ENCODE measurements at places on chromosomes 2 and 18.

DNA sequence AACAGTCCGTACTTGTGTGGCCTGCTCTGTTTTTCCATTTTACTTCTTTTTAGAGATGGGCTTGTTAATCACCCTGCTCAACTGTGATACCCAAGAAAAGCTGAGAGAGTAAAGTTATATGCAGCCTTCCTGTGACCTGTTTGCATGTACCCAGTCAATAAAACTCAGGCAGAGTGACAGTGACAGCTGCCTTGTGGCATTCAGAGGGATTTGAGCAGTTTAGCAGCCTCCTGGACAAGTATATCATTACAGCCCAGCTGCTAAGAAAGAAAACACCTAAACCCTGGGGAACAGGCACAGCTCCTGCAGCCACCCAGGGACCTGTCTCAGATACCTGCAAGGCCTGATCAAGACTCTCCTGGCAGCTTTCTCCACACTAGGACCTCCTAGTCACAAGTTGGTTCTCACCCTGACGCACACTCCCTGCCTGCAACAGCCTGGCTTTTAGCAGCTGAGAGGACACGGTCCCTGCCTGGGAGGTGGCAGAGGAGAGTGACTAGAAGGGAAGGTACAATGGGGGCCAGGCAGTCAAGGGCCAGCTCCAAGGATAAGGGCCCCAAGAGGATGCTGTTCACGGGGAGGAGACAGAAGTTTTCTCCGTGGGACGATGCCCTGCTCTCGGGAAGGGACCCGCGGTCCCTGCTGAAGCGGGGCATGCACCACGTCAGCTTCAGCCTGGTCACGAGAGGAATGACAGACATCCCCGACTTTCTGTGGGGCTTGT, at the start of gene LRRC30:
LRRC30 (plus strand) TSS at position 464 of the 724 bp plus-strand sequence; CDS start at position 514, 50 bp downstream.
- DNase-seq: no peak

GRCh38 chr18:70373042-70373519, 84.2 kb downstream of the SOCS6 start:
- no peak for DNase-seq

- DNase-seq: no peak
Measured at GRCh38 chr18:2139691-2140090, 431.6 kb downstream of the METTL4 start.

- DNase-seq: no peak
Measured at GRCh38 chr2:172964511-172965139, 111.0 kb upstream of the MAP3K20 start.

- DNase-seq: no peak
Measured at GRCh38 chr2:102282678-102283091, 28.7 kb upstream of the IL1RL1 start.

DNA sequence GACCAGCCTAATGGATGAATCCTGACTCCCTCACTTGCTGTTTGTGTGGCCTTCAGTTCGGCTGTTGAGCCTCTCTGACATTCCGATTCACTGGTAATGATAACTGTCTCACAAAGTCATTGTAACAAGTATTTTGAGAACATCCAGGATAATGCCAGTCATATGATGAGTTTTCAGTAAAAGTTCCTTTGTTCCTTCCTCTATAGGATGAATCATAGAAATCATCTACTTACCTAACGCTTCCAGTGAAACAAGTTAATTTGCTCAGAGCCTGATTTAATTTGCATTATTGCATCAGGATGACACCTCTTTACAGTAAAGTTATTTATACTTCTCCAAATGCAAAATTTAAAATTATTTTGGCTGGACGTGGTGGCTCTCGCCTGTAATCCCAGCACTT, 32.0 kb downstream of the RAB31 start:
- DNase-seq: no peak

- DNase-seq: no peak
Measured at GRCh38 chr2:128465246-128466170, 146.8 kb upstream of the HS6ST1 start.

DNA sequence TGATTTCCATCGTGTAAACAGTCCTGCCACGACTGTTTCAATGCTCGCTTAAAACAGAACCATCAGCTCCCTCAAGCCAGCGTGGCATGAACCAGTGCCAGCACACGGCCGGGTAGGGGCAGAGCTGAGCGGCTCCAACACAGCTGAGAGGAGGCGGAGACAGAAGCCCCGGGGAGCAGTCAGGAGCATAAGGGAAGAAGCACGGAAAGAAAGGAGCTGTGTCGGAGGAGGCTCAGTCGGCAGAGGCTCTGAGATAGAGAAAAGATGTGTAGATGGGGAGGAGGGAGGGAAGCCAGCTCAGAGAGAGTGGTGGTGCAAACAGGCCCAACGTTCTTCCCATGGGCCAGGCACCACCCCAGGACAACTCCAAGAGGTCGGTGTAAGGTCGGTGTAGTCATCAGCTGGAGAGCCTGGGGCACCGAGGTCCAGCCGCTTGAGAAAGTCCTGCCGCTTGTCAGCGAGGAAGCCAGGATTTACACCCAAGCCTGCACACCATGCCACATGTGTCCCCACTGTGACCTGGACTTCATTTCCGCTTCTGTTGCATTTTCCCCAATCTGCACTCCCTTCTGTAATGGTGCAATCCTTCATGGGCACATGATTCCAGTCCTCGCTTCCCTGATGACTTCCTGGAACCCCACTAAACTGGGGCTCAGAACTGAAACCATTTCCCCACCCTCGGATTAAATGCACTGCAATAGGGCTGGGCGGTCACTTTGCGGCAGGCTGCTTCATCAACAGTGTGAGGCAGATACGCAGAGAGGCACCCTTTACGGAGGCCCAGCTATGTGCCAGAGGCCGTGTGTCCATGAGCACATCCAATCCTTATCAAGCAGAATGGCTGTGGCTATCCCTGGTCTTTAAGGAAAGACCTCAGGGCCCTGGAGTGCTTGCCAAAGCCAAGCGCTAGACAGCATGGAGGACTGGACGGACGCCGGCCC, 43.5 kb downstream of the CYP27C1 start:
- no peak for DNase-seq

GRCh38 chr2:109081374-109081773, 47.6 kb upstream of the SH3RF3 start:
- DNase-seq: no peak

- DNase-seq: no peak
Measured at GRCh38 chr2:49306925-49307324, 152.6 kb upstream of the FSHR start.

GRCh38 chr2:63484481-63484880, 103.8 kb downstream of the WDPCP start:
- no peak for DNase-seq

DNA sequence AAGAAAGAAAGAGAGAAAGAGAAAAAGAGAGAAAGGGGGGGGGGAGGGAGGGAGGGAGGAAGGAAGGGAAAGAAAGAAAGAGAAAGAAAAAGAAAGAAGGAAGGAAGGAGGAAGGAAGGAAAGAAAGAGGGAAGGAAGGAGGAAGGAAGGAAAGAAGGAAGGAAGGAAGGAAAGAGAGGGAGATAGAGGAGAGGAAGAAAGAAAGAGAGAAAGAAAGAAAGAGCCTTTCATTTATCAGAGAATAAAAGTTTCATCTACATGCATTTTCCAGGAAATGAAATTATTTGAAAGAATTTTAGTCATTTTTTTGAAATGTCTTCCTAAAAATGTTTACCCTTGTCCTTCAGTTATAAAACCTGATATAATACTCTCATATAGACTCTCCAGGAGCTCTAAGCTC, 172.4 kb downstream of the TRABD2A start:
- no peak for DNase-seq

- no peak for DNase-seq
Measured at GRCh38 chr18:51253476-51253875, 56.0 kb upstream of the MEX3C start.

GRCh38 chr18:58758046-58758445, 86.8 kb downstream of the MALT1 start:
- no peak for DNase-seq

GRCh38 chr2:101706819-101707177, 9.3 kb downstream of the MAP4K4 start:
- DNase-seq: no peak

- no peak for DNase-seq
Measured at GRCh38 chr2:25207078-25207545, 38.7 kb upstream of the POMC start.

DNA sequence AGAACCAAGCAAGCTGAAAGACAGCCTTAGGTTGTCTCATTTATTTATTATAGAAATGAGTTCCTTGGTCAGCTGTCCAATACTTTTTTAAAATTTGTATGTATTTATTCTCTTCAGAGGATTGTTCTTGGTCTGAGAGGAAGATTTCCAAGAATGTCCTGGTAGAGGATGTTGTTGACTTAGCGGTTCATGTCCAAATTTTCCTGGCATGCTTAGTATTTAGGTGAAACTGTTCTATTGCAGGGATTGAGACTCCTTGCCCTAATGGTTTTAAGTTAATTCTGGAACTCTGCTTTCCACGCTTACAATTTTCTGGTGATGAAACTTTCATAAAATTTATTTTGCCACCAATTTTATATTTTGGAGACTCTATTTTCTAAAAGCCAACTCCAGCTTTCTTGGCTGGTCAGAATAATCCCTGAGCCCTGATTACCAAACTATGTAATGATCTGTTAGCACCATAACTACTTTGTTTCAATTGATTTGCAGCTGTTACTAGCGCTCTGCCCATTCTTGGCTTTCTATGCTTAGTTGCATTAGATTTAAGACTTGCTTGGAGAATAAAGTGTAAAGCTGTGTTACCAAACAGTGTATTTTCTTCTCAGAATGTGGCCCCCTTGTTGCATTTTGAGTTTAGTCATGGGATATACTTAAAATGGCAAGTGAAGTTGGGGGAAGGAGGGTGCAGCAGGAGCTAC, 1868.8 kb upstream of the CELF4 start:
- no peak for DNase-seq

DNA sequence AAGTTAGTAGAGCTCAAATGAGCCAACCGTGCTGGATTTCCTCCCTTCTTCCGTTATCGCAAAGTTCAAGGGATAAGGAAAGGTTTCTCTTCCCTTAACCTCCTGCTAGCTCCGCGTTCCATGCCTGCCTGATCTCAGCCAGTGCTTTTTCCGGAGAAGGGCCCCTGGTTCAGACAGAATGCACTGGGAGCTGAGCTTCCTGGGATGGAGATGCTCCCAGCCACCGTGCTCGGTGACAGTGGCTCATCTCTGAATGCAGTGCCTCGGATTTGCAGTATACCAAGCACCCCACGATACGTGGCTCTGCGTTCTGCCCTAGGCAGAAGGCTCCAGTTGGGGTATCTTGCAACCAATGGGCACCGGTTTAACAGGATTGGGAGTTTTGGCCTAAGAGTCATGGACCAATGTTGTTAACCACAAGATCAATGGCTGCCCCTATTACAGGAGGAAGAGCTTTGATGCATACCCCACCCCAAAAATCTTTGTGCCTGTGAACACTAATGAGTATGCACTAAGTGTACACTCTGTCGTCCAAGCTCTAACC, 876 bp downstream of the CNTNAP5 start:
- no peak for DNase-seq

DNA sequence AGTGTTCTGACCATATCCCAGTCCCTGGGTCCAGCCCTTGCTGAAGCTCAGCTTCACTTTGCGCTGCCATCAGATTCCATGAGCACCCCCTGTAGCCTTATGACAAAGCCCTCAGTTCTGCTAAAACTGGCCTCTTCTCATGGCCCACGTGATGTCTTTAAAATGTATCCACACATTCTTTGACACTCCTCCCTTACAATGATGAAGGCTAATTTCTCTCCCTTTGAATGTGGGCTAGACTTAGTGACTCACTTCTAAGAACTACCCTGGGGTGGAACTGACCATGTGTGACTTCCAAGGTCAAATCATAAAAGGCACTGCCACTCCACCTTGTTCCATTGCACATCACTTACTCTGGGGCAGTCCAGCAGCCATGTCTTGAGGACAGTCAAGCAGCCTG, 45.4 kb upstream of the GORASP2 start:
- no peak for DNase-seq

GRCh38 chr2:217277646-217278398, 418.0 kb upstream of the TNP1 start:
- no peak for DNase-seq

DNA sequence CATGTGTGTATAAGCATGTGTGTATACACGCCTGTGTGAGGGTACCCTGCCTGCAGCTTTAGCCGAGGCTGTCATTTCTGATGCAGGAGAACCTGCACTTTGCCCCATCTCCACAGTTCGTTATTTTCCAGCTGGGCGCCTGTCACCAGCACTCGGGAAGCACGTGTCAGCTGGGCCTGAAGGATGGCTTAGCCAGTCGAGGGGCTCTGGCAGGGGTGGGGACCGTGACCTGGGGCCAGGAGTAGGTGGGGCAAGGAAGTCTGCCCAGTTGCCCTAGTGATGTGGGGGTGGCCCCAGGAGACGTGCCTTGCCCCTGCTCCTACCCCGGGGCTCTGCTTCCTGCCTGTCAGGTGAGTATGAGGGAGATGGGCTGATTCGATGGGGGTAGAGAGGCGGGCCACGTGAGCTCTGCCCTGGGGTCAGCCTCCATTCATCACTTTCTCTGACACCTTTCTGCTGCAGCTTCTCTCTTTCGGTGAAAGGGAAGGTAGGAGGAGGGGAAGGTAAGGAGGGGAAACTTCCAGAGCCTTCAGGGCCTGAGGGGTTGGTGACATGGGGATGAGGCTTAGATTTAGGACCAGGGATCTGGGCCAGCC, 130.6 kb upstream of the SKOR2 start:
- DNase-seq: no peak

GRCh38 chr2:74979844-74980243, 21.4 kb downstream of the POLE4 start:
- no peak for DNase-seq

DNA sequence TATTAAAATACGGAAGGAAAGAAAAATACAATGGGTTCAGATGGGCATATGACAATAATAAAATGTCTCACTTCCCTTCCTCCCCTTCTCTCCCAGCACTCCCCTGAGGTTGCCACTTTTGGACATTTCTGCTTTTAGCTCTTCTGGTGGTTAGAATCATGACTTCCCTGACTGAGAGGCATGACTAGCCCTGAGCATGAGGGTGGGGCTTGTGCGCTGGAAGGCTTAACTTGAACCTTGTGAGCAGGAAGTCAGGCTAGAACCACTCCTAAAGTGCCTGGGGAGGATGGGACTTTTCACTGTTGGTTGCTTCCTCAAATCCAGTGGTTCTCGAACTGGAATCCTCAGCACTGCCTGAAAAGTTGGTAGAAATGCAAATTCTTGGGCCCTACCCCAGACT, 19.7 kb upstream of the ARHGAP25 start:
- DNase-seq: no peak

GRCh38 chr2:120901201-120901600, 165.5 kb downstream of the GLI2 start:
- peak; percentile 46 for DNase-seq

- DNase-seq: no peak
Measured at GRCh38 chr2:224849264-224849663, 133.1 kb upstream of the CCDC195 start.

DNA sequence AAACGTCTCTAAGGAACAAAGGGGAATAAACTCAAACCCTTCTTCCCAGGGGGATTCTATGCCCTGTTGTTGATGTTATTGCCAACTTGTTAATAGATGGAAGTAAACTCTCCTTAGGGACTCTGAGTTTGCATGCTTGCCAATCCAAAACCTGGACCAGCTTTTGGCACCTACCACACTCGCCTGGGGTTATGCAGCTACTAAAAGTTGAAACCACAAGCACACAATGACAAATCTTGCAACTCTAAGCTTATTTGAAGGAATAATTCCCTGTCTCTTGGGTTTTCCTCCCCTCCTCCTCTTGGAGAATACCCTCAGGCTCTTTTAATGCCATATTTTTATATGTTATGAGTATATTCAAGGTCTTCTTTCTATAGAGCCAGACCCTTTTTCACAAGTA, 484.1 kb downstream of the FBXO15 start:
- no peak for DNase-seq

- no peak for DNase-seq
Measured at GRCh38 chr2:119649364-119649917, 29.6 kb upstream of the TMEM177 start.

Data from BE2C (cell line).